ENCODE measurements at places on chromosomes 12 and 14.

GRCh38 chr12:75447691-75448393, 32.7 kb upstream of the GLIPR1 start:
- DNase-seq, result no peak

- no peak for DNase-seq
Measured at GRCh38 chr12:89243771-89244170, 108.5 kb downstream of the DUSP6 start.

GRCh38 chr14:95341115-95341514, 21.4 kb upstream of the CLMN start:
- no peak for DNase-seq

- peak; percentile 32 for DNase-seq
Measured at GRCh38 chr14:58832095-58832521, 194.3 kb downstream of the DACT1 start.

- no peak for DNase-seq
Measured at GRCh38 chr12:85441741-85442140, 161.7 kb downstream of the ALX1 start.
